SW480 (cell line): ENCODE measurements at places on chromosomes 5 and 9.

DNA sequence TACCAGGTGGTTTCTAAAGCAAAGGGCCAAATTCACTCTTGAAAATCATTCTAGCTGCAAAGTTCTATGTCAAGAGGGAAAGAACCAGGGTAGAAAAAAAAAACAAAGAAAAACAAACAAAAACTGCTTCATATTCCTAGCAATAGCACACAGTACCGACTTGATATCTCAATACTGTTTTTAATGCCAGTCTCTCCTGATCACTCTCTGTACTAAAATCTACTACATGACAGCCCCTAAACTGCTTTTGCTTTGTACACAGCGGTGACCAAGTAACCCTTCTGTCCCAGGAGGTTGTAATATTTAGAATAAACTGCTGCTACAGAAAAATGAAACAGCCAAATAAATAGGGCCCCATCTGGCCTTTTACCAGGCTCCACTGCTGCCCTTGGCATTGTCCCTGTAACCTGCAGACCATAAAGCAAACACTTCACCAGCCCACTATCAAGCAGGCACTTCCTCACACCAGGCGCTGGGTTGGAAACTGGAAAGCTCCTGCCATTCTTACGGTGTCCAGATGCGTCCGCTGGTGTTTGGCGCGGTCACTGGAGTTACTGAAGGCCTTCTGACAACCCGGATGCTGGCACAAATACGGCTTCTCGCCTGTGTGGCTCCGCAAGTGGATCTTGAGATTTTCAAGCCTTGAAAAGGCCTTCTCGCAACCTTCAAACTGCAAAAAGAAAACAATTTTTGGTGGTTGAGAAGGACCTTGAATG is 363.2 kb downstream of the GLIS3 start:
- no peak for DNase-seq

DNA sequence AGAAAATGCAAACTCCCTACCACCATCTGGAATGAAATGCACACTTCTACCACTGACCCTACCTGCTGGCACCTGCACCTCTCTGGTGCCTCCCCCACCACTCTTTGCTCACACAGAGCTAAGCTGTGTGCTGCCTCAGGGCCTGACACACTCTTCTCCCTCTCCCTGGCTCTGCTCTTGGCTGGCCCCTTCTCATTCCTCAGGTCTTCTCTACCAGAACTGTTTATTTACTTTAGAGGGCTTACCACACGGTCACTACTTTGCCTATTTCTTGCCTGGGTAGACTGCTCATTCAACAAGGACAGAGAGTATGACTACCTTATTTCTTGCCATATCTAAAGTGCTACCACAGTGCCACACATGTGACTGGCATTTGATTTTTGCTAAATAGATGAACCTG is 3.3 kb downstream of the REEP5 start:
- DNase-seq, result no peak

DNA sequence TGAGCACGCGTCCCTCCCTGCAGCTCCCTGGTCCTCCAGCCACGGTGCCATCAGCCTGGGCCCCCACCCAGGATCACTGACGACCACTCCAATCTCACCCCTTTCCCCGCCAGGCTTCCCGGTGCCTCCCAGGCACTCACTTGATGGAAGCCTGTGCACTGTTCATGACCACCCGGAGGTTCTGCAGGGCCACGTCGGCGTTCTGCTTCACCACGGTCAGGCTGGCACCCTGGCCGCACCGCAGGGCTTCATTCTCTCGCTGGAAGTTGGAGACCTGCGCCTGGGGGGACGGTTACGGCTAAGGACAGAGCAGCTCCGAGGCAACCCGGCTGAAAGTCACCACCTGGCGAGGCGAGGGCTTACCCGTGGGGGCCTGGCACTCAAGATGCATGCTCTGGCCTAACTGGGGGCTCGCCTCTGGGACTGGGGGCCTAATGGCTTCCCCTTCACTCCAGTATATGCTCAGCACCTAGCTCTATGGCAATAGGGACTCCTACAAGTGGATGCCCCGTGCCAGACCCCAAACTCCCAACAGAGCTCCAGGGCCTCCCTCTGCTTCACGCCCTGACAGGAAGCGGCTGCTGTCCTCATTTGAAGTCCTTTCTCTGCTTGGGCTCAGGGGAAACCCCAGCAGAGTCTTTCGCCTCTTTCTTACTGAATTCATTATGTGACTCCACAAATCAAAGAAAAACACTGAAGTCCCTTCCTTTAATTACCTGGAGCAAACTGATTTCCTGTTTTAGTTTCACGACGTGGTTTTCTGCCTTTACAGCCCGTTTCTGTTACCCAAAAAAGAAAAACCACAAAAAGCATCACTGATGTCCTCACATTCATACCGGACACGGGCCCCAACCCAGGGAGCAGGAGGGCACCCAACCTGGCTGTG is 4.2 kb upstream of the SNAPC4 start:
- DNase-seq, result no peak

GRCh38 chr9:567128-567746 is 274.3 kb upstream of the DMRT1 start:
- no peak for DNase-seq

GRCh38 chr9:93945400-93946337 is 9.5 kb downstream of the BARX1 start:
- no peak for DNase-seq

- DNase-seq, result no peak
These were observed 20.8 kb downstream of the MINAR2 start for GRCh38 chr5:129768735-129769134.

- DNase-seq, result no peak
These were observed 48.3 kb downstream of the ATPSCKMT start for GRCh38 chr5:10201223-10201868.

DNA sequence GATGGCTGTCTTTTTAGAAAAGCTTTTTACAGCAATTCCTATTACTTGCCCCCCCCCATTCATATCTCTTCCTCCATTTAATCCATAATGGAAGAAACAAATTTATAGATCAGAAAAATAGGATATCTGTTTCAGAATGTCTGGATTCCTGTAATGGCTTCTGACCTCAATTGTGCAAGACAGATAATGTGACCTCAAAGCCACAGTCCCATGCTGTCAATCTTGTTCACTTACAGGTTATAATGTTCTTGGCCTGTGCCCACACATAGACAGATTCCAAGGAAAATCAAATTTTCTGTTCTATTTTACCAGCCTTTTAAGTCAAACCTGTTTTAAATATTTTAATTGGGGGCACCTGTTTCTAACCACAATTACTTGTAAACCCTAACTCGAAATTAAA is 143.4 kb downstream of the ENTREP1 start:
- DNase-seq, result no peak

DNA sequence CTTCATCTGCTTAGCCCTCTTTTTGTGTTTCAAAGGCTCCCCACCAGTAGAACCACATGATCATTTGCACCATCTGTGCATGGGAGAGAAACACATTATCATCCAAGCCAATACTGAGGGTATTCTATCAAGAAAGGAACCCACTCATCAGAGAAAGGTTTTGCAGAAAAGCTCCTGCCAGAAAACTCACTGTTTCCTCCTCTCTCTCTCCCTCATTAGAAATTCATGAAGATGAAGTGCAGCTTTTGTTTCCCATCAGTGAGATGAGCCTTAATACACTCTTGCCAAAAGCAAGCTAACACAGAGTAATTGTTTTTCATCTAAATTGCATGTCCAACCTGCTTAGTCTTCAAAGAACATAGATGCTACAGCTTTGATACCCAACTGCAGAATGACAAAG is 142.4 kb upstream of the GRAMD2B start:
- DNase-seq, result no peak

DNA sequence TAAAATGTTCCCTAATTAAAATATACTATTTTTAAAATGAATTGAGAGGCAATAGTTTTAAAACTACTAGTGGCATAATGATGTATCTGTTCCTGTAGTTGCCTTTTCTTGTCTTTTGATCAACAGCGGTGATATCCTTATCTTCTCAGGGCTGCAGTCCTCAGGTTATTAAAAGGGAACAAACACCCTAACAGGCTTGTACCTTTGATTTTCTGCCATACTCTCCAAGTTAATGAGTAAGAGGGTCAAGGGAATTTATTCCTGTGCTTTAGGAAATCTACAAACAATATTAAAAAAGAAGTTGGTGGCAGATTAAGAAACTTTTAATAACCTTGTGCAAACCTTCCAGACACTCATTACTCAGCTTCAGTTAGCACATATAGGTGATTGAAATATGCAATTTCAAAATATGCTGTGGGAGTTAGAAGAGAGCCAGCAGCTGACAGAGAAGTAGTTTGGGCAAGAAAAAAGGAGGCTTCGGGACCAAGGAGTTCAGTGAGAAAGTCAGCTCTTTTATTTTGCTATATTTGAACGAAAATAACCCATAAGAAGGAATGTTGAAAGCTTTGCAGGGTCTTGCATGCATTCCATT is 81.0 kb upstream of the TLE4 start:
- DNase-seq, result no peak

- DNase-seq, result no peak
These were observed 64.7 kb upstream of the ABCA1 start for GRCh38 chr9:104992659-104993058.

DNA sequence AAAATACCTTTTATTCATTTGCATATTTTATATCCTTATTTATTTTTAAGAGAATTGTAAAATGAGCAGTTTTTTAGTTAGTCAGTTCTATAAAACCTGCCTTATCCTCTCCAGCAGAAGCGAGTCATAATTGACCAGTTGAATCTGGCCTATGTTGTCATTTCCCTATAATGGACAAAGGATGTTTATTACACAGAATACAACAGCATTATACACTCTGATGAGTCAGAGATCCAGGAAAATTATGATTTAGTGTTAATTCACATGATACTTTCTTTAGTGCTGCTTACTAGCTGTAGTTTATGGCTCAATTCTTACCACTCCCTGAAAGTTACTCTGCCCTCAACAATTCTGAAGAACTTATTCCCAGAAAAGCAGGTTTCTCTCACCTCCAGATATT is 26.8 kb upstream of the LURAP1L start:
- no peak for DNase-seq

DNA sequence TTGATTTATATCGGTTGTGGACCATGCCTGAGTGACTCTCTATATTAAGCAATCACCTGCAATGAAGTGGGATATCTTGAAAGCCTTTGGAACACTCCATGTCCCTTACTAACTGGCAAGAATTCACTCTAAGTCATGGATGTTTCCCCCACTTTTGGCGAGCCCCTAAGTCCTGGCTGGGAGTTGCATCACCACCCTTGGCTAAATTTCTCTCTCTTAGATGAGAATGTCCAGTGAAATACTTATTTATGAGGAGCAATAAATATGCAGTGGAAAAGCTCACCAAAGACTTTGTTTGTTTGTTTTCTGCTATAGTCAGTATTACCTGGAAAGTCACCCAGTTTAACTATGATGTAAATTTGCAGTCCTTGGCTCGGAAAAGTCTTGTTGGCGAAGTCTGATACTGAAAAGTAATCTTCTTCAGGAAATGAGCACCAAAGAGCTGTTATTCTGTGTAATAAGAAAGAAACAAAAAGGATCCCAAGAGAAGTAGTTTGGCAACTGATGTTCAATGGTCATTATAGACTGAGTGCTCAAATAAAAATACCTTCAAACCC is 333.8 kb downstream of the DMRT2 start:
- no peak for DNase-seq

- DNase-seq, result no peak
These were observed 20.7 kb upstream of the STARD4 start for GRCh38 chr5:111532886-111533582.

DNA sequence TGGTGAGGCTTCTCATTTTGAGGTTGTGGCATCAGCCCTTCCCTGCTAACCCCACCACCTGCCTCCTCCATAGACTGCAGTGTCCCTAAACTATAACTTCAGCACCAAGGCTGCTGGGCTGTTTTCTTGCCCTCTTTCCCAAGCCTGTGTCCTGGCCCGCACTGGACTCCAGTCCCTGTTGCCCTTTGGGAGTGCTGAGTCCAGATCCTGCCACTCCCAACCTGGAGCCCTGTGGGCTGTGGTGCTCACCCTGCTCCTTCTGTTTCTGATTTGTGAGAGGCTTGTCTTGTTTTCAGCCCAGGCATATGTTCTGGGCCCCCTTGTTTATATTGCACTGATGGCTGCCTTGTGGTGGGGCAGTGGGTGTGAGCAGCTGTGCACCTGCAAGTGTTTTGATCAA is 39.7 kb upstream of the RNU6ATAC start:
- no peak for DNase-seq

DNA sequence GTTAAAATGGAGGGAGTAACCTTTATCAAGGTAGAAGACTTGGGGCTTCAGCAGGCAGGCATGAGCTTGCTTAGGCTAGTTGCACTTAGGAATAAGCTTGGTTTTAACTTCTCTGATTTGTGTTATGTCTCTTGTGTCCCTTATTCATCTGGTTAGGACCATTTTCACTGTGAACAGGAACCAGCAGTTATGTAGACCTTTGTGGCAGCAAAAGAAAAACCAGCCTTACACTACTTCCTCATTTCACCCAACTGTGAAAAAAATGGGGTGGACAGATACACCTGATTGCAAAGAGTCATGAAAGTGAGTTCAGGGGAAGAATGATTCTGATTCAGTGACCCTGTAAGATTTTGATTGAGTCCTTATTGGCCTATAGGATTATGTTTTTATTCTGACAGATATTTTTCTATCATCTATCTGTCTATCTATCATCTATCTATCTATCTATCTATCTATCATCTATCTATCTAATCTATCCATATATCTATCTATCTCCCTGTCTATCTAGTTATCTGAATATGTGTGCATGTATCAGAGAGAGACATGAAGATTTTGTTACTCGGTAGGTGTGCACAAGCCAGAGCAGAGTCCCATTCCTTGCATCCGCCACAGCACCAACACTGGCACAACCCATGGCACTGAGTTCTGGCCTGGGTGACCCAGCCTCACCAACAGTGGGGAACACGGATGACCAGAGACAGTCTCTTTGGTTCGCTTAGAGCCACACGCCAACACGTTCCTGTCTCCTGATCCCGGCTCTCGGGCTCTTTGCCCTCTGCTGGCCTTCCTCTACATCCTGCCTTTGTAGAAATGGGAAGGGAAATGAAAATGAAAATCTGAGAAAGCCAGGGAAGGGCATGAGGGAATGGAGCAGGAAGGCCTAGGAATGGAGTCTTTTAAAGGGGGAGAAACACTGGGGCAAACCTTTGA is 1.3 kb upstream of the ZNF366 start:
- DNase-seq, result no peak

- no peak for DNase-seq
These were observed 18.3 kb upstream of the MUSK start for GRCh38 chr9:110650261-110650660.

DNA sequence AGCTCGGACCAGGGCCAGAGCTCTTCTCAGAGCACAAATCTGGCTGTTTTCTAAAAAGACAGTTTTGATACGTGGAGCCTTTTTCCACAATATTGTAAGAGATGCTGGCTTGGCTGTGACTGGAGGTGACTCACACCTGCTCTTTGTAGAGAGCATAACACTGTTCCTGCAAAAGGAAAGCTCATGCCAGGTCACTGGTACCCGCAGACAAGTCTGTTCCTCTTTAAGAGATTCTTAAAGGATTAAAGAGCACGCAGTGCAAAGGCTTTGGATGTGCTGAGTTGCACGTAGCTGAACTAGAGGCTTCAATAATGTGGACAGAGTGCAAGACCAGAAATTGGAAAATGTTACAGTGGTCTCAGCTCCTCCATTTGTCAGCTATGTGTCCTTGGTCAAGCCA is 19.0 kb downstream of the ACTL7B start:
- no peak for DNase-seq

- DNase-seq, result no peak
These were observed 28.5 kb upstream of the PLPPR1 start for GRCh38 chr9:100999906-101000544.

GRCh38 chr9:130128251-130128650 is 44.0 kb upstream of the NCS1 start:
- no peak for DNase-seq
